ENCODE measurements at places on chromosomes 12 and 14. TPM values are rescaled to one million over a fixed set of nuclear protein-coding genes. Genes with fewer than 3 reads are reported as not detected.
A peak's percentile ranks its signal among the peaks of the same experiment; 100 is the strongest.

The PMEL gene
- 0.59 TPM for total RNA-seq

The ANKRD33 gene
- not detected for total RNA-seq

The FAIM2 gene
- total RNA-seq, result 1.4 TPM

DNA sequence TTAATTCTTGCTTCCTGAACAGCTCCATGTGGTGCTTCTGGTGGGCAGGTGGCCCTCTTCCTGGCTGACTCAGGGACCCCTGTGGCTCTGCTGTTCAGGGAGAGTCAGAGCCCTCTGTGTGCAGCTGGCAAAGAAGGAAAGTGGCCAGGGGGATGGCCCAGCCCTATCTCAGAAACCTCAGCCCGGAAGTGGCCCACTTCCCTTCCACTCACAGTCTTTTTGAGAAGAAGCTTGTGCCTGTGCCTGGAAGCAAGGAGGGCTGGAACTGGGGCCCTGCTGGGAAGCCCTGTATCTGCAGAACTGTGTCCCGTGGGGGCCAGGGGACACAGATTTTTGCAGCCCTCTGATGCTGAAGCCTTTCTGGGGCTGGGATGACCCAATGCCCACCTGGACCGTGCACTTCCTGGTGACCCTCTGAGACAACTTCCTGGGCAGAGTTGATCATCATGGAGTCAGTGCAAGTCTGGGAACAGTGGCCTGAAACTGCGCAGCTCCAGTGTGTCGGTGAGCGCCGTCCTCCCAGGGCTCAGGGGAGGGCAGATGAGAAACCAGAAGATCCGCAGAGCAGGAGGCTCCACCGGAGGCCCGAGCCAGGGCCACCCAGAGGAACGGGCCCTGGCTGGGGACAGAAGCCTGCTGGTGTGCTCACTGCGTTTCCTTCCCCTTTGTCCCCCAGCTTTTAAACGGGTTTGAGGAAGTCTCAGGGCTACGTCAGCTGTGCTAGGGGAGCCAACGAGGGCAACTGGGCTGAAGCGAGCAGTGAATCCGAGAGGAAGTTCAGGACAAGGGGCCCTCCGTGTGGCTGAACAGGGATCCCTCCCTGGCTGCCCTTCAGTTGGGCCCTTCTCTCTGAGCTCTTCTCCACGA, 217.4 kb upstream of the RTL1 start:
- peaks cover 6% of the 10 kb centered on the region for H3K27me3 ChIP-seq
- no peak overlapping the region for H3K4me3 ChIP-seq
- peaks cover 6% of the 10 kb centered on the region for H3K4me1 ChIP-seq
- DNase-seq, result peak; percentile 65

DNA sequence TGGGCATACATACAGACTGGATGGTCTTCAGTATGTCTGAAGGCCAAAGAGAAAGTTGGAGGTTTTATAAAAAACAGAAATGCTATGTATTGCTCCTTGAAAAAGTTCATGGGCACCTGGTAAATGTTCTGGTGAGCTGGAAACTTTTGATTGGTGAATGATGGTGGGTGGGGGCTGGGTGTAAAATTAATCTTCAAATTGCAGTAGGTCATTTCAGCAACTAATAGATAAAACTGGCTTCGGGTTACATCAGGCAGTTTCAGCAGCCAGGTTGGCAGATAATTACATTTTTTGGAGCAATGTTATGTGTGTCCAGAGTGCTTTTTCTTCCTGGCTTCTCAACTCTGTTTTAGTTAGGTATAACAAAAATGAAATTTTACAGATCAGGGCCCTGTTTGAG, 35.3 kb downstream of the SDR9C7 start:
- H3K4me1 ChIP-seq, result no peaks in the 10 kb centered on the region
- DNase-seq, result no peak
- H3K4me3 ChIP-seq, result no peak overlapping the region
- no peak overlapping the region for H3K27ac ChIP-seq
- H3K36me3 ChIP-seq, result no peaks in the 10 kb centered on the region

GRCh38 chr12:102067574-102068258, 5.9 kb upstream of the WASHC3 start:
- peak overlapping the region; percentile 43 for H3K27ac ChIP-seq
- no peak for DNase-seq
- H3K36me3 ChIP-seq, result no peaks in the 10 kb centered on the region

DNA sequence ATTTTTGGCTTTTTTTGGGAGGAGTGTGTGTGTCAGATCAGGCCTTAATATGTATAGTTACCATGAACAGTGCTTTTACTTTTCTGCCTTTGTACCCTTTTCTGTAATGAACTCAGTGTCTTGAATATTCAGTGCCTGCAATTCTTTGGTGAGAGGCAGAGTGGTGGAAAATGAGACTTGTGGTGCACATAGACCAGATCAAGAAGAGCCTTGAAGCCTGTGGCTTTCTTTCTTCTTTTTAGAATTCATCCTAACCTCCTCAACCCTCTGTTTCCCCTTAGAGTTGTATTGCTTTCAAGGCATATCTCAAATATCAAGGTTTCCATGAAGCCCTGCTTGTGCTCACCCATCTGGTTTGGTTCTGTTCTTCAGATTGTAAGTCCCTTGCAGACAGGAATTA, 2.6 kb downstream of the YLPM1 start:
- peak overlapping the region; percentile 93 for H3K4me3 ChIP-seq
- H3K27ac ChIP-seq, result no peak overlapping the region
- no peaks in the 10 kb centered on the region for H3K36me3 ChIP-seq
- H3K27me3 ChIP-seq, result no peaks in the 10 kb centered on the region
- H3K4me1 ChIP-seq, result peaks cover 25% of the 10 kb centered on the region
